ENCODE measurements at places on chromosomes 3 and 15.

- DNase-seq = peak; percentile 66
Observed at GRCh38 chr15:62566248-62566647, 401.2 kb upstream of the C2CD4B start.

DNA sequence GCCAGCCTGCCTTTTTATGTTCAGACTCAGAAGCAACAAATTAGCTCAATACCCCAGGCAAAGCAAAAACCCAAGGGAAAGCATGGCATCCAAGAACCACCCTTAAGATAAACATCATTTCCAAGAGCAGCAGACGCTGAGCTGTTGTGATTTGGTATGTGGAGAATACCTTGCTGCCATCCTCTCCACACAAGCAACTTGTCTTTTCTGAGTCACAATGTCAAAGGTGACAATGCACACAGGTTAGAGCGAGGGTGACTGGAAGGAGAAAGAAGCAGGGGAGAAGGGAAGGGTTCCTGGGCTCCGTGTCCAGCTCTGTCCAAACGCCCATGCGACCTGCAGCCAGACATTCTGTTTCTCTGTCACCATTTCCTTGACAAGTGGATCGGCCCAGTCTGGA is 6.0 kb downstream of the PCSK6 start:
- no peak for DNase-seq

DNA sequence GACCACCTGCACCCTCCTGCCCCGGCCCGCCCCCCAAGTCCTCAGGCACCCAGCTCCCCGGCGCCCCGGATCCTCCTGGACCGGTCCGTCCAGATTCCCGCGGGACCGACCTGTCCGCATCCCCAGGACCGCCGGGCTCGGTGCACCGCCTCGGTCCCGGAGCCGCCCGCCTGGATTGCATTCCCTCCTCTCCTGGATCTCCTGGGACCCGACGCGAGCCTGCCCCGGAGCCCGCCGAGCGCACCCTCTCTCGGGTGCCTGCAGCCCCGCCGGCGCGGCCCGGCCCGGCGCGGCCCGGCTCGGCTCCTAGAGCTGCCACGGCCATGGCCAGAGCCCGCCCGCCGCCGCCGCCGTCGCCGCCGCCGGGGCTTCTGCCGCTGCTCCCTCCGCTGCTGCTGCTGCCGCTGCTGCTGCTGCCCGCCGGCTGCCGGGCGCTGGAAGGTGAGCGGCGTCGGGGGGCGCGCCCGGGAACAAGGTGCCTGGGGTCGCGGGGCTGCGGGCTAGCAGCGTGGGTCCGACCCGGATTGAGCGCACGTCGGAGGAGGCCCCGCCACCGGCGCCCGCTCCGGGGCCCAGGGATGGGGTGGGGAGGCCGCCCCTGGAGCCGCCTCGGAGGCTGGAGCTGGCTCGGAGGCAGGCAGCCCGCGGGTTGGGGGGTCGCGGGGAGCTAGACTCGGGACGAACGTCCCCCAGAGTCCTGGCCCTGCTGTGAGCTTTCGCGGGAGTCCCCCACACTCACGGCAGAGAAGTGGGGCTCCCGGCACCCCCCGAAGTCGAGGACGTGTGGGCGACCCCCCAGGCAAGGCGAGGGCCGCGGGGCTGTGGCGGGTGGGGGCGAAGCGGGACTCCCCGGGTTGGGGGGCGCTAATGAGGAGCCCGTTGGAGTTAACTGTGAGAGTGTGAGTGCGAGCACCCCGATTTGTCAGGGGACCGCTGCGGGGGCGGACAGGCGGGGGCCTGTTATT is 610 bp downstream of the EPHB3 start:
- peak; percentile 66 for DNase-seq

- peak; percentile 44 for DNase-seq
Observed at GRCh38 chr3:191139736-191140135, 59.3 kb upstream of the OSTN start.

DNA sequence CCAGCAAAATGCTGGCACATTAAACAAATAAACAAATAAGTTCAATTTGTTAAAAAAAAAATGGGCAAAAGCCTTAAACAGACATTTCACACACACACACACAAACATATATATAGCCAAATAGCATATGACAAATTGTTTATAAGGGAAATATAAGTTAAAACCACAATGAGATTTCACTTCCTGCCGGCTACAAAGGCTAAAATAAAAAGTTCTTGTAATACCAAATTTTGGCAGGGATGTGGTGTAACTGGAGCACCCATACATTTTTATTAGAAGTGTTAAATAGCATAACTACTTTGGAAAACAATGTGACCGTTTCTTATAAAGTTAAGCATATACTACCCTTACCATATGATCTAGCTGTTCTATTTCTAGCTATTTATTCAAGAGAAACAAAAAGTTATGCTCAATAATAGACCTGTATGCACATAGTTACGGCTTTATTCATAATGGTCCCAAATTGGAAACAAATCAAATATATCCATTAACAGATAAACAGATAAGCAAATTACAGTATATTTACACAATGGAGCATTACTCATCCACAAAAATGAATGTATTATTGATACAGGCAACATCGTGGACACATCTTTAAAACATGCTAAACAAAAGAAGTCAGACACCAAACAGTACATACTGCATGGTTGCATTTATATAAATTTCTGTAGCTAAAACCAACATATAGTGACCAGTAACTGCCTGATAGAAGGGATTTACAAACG is 93.9 kb downstream of the EOMES start:
- no peak for DNase-seq

GRCh38 chr3:157130467-157131251 is 29.3 kb downstream of the CCNL1 start:
- peak; percentile 75 for DNase-seq

- no peak for DNase-seq
Observed at GRCh38 chr15:91992945-91993344, 139.4 kb downstream of the SLCO3A1 start.
